Stimulated activated CD4-positive, alpha-beta T cell treated with anti-CD3 and anti-CD28 coated beads, Interleukin-12 subunit alpha, Interleukin-12 subunit beta, amount 100 ng/mL, for 48 hours (primary cell): ENCODE measurements at places on chromosomes 16 and 17.

DNA sequence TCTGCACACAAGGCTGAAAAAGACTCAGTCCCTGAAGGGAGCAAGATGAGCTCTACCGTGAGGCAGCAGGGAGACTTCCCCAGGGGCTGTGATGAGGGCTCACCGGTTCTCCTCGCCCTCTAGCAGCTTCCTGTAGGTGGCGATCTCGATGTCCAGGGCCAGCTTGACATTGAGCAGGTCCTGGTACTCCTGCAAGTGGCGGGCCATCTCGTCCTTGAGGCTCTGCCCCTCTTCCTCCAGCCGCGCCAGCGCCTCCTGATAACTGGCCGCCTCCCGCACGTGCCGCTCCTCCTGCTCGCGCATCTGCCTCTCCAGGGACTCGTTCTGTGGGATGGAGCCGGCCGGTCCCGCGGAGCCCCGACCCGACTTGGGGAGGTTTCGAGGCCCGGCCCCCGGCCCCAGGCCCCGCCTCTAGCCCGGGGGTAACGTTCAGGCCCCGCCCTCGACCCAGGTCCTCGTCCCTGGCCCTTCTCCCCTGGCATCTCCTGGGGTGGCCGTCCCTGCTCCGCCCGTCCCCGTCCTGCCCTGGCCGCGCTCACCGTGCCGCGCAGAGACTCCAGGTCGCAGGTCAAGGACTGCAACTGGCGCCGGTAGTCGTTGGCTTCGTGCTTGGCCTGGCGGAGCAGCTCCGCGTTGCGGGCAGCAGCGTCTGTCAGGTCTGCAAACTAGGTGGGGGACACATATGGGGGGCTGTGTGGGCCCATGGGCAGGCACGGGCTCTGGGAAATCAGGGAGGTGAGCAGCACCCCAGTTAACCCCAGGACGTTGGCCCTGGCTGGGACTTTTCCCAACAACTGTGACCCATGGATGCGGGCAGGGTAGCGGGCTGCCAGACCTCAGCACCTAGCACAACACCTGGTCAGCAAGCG is 3.9 kb downstream of the GFAP start:
- DNase-seq = peak; percentile 42

GRCh38 chr17:44061446-44061845 is 5.0 kb downstream of the LSM12 start:
- no peak for DNase-seq

DNA sequence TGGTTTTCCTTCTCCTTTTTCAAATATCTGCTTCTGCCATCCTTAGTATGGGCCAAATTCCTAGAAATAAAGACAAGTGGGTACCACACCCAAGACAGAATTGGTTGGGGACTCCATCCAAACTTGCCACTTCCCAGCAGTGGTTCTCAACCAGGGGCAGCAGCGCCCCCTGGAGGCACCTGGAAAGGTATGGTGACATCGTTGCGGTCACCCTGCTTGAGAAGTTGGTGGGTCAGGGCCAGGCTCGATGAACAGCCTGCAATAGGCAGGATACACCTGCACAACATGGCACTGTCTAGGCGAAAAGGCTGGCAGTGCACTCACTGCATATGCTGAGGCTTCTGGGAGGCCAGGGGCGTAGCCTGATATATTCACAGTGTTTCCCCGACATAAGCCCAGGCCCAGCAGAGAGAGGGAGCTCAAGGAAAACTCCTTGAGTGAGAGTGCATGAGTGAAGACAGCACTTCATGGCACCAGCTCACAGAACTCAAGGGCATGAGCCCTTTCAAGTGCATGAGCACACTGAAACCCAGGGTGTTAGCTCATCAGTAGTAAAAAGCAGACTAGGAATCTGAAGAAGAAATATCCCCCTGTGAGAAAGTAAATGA is 57.7 kb downstream of the CMC2 start:
- DNase-seq = peak; percentile 45

DNA sequence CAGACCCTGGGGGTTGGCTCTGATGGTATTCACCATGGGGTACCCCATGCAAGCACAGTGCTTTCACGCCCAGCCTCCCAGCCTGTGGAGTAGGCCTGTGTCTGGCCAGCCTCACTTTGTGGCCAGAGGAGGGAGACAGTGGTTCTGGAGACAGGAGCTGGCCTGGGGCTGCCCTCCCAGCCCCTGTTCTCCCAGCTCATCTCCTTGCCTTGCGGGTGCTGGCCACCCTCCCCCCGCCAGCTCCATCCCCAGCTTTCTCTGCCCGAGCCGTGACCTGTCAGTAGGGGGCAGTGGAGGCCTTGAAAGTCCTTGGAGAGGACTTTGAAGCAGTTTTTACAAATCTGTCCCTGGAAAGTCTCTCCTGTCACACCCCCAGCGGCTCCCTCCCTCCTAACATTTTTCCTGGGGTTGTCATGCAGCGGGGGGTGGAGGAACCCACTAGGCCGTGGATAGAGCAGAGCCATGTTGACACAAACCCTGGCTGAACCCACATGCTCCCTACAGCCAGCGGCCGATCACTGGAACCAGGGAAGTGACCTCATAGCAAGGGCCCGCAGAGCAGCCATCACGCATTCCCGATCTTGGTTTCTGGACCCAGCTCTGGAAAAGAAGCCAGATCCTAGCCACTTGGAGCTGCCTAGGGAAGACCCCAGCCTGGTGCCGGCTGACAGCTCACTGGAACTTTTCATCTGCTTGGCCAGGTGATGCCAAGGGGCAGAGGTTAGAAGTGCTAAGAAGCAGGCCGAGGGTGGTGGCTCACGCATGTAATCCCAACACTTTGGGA is 289.4 kb downstream of the SEC14L1 start:
- peak; percentile 88 for DNase-seq

DNA sequence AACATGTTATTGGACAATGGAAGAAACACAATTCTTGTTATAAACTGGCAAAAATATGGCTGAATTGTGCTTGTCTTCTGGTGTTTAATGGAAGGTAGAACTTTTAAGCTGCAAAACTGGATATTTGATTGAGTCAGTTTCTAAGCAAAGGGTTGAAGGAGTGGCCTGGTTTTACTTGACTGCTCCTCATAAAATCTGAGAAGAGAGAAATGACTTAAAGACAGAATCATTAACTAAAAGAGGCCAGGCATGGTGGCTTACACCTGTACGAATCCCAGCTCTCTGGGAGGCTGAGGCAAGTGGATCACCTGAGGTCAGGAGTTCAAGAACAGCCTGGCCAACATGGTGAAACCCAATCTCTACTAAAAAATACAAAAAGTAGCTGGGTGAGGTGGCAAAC is 770.7 kb downstream of the CDH11 start:
- DNase-seq = no peak

- no peak for DNase-seq
These were observed 1.4 kb upstream of the STH start for GRCh38 chr17:45997624-45998023.

- DNase-seq = peak; percentile 91
These were observed 2.5 kb upstream of the LASP1 start for GRCh38 chr17:38867179-38867967.

GRCh38 chr17:15452746-15453145 is 14.7 kb downstream of the CDRT4 start:
- DNase-seq = no peak

DNA sequence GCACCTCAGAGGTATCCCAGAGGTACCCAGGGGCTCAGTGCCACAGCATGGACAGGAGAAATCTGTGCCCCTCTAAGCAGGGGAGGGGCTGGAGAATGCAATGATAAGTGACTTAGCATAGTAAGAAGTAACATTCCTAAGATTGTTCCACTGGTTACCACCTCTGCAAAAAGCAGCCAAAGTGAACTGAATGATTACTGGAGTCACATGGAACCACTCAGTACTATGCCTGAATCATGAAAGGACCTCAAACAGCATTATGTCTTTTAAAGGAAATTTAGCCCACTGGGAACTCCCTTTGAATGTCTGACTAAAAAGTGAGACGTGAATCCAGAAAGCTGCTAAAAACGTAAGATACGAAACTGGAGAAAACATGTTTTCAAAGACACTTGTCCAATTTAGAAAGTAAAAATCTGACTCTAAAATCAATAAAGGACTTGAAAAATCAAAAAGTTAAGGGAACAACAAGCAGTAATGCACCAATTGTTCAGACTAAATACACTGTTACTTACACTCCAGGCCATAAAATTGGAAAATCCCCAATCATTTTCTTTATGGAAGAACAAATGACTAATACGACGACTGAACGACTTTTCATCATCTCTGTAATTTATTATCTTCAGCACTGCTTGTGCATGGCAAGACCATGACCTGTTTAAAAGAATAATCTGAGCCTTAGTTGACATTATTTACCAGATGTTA is 38.6 kb downstream of the LITAFD start:
- DNase-seq = no peak

DNA sequence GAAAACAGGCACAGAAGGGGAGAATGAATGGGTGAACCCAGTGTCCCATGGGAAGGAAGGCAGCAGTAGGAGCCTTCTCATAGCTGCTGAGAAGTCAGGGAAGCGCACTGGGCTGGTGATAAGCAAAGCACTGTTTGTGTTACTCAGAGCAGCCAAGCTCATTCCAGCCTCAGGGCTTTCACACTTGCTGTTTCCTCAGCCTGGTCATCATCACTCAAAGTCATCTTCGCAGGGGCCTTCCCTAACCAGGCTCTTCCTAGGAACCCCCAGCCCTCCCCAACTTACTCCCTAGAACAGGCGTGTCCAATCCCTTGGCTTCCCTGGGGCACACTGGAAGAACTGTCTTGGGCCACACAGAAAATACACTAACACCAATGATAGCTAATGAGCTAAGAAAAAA is 32.1 kb upstream of the LONP2 start:
- no peak for DNase-seq

DNA sequence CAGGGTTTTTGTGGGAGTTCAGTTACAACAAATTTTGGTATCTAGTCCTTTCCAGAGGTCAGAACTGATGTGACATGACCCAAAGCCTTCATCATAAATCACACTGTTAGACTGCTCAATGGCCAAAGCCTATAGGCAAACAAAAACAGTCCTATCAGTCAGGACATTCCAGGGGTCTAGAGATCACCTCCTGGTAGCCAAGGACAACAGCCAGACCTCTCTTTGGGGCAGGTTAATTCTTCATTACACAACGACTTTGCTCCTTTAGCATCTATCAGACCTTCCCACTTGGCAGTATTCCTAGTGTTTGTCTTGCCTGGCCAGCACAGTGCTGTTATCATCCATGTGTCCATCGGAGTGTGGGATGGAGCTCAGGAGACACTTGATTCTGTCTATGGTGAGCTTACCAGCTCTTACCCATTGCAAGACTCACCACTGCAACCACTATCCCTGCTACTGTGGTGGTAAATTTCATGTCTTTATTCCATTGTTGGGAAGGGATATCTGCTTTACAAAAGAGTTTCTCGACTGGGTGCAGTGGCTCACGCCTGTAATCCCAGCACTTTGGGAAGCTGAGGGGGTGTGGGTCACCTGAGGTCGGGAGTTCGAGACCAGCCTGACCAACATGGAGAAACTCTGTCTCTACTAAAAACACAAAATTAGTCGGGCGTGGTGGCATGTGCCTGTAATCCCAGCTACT is 95.5 kb upstream of the DHX40 start:
- no peak for DNase-seq

DNA sequence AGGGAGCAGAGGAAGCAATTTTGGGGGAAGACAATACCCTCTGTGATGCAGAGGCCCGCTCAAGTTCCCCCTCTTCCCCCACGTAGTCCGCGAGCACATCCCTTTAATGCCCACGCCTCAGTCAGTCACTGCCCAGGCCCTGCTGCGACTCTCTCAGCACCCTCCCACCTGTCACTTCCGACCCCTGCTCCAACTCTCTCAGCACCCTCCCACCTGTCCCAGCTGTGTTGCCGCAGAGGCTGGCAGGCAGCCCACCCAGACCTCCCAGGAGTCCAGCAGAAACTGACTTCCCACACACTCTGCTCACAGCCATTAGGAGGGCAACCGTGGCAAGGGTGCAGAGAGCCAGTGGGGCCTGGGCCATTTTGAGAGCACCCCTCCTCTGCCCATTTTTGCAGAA is 92.7 kb downstream of the WSCD1 start:
- DNase-seq = no peak

DNA sequence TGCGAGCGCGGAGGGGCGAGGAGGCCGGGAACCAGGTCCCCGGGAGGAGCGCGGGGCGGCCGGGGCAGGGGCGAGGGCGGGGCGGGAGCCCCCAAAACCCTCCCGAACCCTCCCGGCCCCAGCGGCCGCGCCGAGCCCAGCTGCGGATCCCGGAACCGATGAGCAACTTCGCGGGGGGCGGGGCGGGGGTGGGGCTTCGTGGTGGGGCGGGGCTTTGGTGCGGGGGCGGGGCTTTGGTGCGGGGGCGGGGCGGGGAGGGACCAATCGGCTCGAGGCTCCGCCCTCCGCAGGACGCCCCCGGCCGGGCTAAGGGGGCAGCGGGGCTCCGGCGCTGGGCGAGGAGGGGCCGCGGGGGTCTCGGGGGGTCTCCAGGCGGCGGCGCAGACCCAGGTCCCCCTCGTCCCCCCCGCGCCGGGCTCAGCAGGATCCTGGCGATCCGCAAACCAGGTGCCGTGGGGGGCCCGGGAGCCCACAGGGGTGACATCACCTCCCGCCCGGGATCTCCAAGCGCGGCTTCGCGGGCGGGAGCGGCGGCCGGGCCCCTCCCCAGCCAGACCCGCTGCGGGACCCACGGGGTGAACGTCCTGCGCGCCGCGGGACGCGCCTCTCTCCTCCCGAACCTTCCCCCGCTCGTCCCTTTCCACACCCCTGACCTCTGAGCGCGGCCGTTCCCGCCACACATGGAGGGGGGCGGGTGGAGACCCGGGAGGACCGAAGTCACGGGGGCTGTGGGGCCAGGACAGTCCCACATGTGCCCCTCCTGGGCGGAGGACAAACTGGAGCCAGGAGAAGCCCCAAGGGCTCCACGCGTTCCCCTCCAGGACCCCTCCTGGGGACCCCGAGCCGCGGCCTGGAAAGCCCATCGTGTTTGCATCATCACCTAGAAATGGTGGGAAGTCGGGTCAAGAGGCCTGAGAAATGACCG is at the start of gene ABR:
ABR (minus strand) TSS at position 164 of the 925 bp plus-strand sequence. CDS start 254 bp downstream, outside the sequence.
- no peak for DNase-seq

- DNase-seq = peak; percentile 61
These were observed 26.2 kb upstream of the PIK3R5 start for GRCh38 chr17:8991514-8992285.

DNA sequence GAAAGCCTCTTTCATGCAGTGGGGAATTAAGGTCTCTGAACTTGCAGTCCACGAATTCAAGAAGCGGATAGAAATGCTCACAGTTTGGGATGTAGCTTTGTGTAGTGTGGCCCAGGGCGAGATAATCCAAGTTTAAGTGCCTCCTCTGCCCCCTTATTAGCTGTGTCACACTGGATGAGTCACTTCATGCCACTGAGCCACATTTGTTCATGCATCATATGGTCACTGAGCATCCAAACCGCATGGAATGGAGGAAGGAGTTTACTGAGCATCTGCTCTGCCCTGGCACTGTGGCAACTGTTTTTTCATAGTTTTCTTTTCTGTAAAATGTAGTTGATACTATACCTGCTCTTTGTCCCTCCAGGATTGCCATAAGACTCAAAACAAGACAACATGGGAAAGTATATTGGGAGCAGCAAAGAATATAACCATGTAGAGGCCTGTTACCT is 15.1 kb upstream of the DHX8 start:
- DNase-seq = no peak
